ENCODE measurements at places on chromosomes 4 and X.

DNA sequence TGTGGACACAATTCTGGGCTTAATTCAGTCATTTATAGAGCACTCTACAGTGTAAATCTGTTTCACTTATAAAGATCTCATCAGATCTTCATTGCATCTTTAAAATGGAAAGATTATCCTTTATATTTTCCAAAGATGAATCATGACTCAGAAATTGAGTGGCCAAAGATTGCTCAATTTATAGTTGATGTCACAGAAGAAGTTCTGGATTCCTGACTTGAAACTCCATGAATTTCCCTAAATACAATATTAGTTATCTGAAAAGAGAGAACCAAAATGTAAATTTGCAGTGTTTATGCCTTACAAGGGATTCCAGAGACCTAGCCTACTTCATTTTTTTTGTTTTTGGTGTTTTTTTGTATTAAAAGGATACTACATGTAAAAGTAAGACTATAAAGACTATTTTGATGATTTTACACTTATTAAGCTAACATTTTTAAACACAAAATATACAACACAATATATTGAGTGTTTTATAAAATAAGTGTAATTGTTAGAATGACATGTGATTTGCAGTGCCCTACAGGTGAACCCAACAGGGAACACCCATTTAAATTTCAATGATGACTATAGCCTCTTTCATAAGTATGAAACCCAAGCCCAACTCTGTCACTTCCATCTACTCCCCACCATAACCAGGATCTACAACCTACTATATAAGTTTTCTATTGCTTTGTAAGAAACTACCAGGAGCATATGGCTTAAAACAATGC is 183.5 kb downstream of the PCDH7 start:
- no peak for DNase-seq

- peak; percentile 51 for DNase-seq
Observed at GRCh38 chr4:164937576-164938270, 39.7 kb downstream of the TRIM61 start.

GRCh38 chrX:119273420-119274192 is 37.5 kb downstream of the PGRMC1 start:
- DNase-seq, result no peak

- no peak for DNase-seq
Observed at GRCh38 chrX:30373479-30373878, 64.3 kb upstream of the NR0B1 start.

- peak; percentile 4 for DNase-seq
Observed at GRCh38 chrX:101759000-101759399, 99.3 kb upstream of the ARMCX2 start.

DNA sequence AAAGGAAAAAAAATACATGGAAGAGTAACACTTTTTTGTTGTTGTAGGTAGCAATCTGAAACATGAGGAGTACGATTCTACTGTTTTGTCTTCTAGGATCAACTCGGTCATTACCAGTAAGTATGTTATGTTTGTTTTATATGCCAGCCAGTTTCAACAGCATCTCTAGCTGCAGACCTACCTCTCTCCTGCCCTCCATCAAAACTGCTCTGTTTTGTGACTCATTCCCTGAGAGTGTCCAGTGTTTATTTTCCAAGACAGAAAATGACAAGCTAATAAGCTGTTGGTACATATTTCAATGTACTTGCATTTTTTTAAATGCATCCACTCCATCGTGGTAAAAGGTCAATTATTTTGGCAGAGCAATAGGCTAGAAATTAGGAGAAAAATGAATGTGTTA is 347 bp downstream of the AMTN start:
- peak; percentile 41 for DNase-seq

DNA sequence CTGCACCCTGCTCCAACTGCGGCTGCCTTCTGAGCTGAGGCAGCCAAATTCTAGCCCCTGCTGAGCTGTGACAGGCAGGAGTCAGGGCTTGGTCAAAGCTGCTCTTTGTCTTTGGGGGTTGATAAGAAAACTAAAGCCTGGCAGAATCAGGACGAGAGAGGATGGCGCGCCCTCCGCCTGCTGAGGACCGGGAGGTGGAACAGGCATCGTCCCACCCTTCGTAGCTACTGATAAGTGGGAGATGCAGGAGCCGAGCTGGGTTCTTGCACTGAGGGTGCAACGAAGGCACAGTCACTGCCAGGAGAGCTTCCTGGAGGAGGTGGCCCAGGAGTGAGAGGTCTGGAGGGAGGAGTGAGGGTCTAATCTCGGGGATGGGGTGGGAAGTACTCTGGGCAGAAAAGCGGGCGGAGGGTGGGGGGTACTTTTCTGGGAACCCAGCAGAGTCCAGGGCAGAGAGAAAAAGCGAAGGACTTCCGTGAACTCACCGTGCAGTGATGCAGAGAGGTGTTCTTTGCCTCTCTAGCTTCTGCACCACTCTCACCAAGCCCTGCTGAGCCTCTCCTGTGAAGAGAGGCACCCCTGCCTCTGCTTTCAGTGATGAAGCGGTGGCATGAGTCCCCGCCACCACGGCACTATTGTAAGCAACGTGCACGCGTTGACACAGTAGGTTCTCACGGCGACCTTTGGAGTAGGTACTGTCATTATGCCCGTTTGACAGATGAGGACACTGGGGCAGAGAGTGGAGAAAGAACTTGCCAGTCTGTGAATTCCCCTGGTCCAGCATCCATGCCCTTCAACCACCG is 107.8 kb downstream of the SORCS2 start:
- no peak for DNase-seq

GRCh38 chr4:67288964-67289363 is 256.3 kb downstream of the CENPC start:
- DNase-seq, result no peak

DNA sequence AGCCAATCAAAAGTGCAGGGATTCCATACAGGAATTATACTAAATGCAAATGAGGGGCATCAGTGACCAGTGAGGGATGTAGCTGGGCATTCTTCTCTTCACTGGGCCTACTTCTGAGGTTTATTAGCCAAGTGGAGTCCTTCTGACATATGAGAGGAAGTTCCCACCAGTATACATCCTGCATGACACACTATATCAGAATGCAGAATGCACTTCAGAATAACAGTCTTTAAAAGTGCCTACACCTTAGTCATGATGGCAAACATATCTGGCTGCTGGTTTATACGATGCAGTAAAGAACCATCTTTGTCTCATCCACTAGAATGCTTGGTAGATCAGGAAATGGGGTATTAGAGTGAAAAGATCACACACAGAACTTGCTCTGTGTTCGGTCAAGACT is 180.3 kb upstream of the PPARGC1A start:
- DNase-seq, result peak; percentile 2

- DNase-seq, result no peak
Observed at GRCh38 chrX:148904421-148905111, 404.1 kb downstream of the AFF2 start.

GRCh38 chr4:140595065-140595464 is 26.3 kb upstream of the UCP1 start:
- DNase-seq, result no peak

- no peak for DNase-seq
Observed at GRCh38 chrX:65451663-65452062, 82.9 kb downstream of the LAS1L start.

DNA sequence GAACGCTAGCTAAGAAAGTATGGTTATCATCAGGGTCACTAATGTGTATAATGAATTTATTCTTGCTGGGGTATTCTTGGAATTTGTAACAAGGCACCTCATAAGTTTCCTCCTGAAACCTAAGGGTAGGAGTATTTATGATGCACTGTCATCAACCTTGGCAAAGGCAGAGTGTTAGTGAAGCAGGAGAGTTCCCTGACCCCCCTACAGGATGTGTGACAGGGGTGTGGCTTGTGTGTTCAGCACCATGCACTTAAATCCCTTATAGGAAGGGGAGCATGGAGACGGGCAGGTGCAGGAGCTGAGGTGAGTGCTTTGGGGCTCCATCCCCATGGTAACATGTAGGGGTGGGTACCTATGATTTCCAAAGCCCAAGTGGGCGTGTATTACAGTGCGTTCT is 237.7 kb downstream of the GALNTL6 start:
- DNase-seq, result no peak

- no peak for DNase-seq
Observed at GRCh38 chrX:12722314-12722713, 68.9 kb upstream of the PRPS2 start.

DNA sequence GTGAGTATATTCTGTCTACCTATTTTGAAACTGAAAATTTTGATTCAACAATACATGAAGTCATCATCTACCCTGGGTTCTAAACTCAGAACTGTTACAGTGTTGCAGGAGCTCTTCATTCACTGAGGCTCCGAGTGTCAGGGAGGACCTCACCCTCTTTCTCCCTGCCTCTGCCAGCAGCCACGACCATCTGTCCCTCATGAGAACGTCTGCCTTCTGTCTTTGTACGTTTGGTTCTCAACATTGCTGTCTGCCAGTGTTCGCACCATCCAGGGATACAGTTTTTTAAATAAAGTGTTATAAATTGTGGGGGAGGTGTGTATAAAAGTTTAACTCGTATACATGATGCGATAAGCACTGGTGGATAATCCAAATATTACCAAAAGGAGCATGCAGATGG is 55.5 kb downstream of the TRAPPC11 start:
- DNase-seq, result no peak

- DNase-seq, result no peak
Observed at GRCh38 chrX:53631156-53631555, 55.4 kb downstream of the HUWE1 start.

- DNase-seq, result no peak
Observed at GRCh38 chrX:135497736-135498135, 22.7 kb upstream of the INTS6L start.

- no peak for DNase-seq
Observed at GRCh38 chr4:11821772-11822430, 393.2 kb upstream of the HS3ST1 start.

DNA sequence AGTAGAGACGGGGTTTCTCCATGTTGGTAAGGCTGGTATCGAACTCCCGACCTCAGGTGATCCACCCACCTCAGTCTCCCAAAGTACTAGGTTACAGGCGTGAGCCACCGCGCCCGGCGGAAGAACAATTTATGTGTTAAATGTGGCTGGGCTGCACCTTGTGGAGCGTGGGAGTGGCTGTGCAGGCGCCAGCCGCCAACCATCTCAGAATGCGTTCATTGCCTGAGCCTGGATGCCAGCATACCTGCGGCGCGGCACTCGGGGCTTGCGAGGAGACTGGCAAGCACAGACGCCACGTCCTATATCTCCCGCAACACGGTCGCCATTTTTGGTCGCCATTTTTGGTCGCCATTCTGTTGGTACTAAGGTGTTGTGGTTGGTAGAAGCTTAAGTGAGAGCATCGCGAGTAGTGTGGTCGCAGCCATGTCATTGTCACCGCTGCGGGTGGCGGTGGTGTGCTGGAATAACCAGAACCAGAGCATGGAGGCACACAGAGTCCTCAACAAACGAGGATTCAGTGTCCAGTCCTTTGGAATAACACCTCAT is 193.6 kb upstream of the HTR2C start:
- DNase-seq, result no peak

Data from MG63 (cell line).